Vagina (tissue), 2 donors: ENCODE measurements at places on chromosomes 4 and X.

GRCh38 chrX:104864296-104864695, 298.3 kb downstream of the IL1RAPL2 start:
- no peak for DNase-seq

DNA sequence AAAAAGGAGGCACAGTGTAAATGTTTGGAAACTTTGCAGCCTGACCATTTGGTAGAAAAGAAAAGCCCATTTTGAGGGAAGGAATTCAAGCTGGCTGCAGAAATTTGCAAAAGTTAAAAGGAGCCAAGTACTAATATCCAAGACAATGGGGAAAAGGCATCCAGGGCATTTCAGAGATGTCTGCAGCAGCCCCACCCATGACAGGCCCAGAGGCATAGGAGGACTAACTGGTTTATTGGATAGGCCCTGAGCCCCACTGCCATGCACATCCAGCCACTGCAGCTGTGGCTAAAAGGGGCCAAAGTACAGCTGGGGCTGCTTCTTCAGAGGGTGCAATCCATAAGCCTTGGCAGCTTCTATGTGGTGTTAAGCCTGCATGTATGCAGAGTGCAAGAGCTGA, 104.9 kb downstream of the HS3ST1 start:
- DNase-seq, result no peak

DNA sequence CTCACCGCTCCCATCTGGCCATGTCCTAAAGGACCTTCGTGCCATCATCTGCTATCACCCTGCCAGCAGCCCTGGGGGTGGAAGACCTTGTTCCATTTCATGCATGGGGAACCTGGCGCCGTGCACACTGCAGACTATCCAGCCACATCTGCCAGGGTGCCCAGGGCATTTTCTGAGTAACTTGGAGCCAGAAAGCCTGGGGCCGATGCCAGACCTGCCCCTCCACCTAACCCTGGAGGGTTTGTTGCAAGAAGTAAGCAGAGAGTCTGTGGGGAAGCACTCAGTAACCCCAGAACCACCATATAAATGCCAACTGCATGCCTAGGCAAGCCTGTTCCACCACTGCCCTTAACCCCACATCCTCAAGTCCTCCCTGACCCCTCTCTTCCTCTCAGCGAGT, 7.3 kb downstream of the HAUS7 start:
- no peak for DNase-seq

- DNase-seq, result no peak
Measured at GRCh38 chr4:78720994-78721677, 55.0 kb upstream of the BMP2K start.

GRCh38 chr4:98501383-98501782, 157.0 kb downstream of the TSPAN5 start:
- no peak for DNase-seq

- DNase-seq, result no peak
Measured at GRCh38 chrX:80022363-80023031, 7.9 kb downstream of the TBX22 start.

GRCh38 chr4:62429297-62429696, 1229.2 kb downstream of the ADGRL3 start:
- DNase-seq, result no peak

- DNase-seq, result no peak
Measured at GRCh38 chr4:119299260-119299671, 22.7 kb downstream of the FABP2 start.

DNA sequence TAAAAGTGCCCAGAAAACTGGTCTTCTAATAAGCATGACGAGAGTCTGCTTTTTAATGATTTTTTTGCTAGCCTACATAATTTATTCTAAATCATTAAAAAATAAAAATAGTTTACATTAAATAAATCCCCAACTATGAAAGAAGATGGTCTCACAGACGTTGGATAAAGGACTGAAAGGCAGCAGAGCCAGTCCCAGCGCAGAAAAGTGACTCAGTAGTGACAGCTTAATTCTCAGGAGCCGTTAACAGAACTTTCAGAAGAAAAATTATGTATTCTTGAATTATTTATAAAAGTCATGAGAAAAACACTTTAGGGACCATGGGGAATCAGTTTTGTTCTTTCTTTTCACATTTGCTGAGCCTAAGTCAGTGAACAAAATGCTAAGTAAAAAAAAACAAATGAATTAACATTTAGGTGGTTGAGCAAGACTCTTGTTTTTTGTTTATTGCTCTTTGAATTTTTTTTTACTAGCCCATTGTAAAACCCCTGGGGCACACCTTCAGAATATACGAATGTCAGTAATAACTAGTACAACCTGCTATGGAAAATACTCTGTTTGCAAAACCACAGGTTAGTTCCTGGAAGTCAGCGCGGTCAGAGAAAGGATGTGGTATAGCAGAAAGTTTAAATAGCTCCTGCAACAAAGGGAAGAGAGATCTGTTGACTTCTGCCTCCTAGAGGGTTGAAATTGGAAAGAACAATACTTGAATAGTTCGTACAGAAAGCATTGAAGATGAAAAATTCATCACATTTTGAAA, 50.4 kb upstream of the CCDC160 start:
- DNase-seq, result no peak

- DNase-seq, result no peak
Measured at GRCh38 chr4:69092190-69092589, 4.1 kb upstream of the UGT2B7 start.

- DNase-seq, result no peak
Measured at GRCh38 chrX:108348525-108348924, 89.7 kb downstream of the COL4A6 start.

DNA sequence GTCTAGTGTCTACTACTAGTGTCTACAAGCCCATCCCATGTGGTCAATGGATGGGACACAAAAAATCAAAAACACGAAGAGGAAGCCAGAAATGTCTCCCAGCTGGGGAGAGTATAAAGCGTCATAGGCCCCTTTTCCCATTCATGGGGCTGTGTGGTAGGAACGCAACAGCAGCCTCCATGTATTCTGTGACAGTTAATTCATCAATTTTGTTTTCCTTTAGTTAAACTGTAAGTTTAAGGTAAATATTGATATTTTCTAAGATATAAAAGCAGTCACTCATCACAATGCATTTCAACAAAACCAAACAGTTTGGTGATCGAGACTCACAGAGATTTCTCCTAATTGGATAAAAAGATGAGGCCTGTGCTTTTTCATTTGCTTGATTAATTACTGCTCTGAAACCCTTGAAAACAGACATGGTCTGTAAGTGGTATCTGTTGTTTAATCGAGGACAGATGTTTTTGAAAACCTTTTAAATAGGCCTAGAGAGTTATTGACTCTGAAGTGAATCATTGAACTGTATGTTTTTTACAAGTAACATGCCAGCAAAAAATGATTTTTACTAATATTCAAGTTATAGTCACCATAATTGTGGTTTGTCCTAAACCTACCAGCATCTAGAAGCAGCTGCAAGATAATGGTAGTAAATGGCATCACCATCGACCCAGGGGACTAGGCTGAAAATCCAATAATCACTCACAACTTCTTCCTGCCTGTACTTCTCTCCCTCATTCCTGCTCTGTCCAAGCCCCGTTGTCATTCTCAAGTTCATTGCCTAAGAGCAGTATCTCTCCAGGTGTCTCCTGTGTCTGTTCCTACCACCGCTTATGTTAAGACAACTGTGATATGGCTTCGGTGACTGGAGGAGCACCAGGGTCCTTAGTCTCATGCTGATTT, 87.7 kb upstream of the SHISA3 start:
- DNase-seq, result no peak

- no peak for DNase-seq
Measured at GRCh38 chr4:74084984-74085383, 14.0 kb downstream of the CXCL2 start.

GRCh38 chr4:39657465-39657864, 18.8 kb upstream of the SMIM14 start:
- DNase-seq, result no peak
